ENCODE measurements at places on chromosomes 7 and 10.

DNA sequence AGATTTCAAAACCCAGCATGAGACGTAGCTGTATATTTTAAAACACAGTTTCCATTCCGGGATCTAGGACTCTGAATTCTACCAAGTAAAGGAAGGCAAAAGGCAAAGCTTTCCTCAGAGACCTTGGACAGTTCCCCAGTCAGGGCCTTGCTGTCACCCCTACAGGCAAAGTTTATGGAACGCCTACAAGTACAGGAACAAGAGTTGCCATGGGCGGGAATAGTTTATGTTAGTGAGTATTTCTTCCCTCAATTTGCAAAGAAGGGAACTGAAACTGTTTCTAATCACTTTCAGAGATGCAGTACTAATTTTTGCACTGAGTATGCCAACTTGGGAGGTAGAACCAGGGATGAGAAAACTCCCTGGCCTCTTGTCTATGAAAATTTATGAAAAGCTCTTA, 68.2 kb upstream of the LRGUK start:
- DNase-seq: no peak

- no peak for DNase-seq
Observed at GRCh38 chr7:27745064-27745583, 5.2 kb downstream of the TAX1BP1 start.

DNA sequence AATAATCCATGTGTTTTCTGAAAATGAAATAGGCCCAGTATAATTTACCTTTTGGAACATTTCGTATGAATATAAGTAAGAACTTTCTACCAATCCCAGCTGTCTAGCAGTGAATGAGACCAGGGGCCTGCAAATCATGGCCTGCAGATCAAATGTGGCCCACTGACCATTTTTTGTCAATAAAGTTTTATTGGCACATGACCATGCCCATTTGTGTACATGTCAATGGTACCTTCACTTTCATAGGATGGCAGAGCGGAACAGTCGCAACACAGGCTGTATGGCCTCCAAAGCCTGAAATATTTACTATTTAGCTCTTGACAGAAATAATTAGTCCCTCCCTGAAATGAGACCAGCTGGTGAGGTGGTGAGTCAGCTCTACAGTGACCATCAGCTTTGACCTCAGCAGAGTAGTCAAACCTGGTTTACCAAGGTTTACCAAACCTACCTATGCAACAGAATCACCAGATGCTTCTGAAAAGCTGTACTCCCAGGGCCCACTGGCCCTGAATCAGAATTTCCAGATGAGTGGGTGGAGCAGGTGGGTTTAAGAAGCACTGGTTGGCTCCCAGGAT, 13.8 kb upstream of the C10orf90 start:
- DNase-seq: no peak

DNA sequence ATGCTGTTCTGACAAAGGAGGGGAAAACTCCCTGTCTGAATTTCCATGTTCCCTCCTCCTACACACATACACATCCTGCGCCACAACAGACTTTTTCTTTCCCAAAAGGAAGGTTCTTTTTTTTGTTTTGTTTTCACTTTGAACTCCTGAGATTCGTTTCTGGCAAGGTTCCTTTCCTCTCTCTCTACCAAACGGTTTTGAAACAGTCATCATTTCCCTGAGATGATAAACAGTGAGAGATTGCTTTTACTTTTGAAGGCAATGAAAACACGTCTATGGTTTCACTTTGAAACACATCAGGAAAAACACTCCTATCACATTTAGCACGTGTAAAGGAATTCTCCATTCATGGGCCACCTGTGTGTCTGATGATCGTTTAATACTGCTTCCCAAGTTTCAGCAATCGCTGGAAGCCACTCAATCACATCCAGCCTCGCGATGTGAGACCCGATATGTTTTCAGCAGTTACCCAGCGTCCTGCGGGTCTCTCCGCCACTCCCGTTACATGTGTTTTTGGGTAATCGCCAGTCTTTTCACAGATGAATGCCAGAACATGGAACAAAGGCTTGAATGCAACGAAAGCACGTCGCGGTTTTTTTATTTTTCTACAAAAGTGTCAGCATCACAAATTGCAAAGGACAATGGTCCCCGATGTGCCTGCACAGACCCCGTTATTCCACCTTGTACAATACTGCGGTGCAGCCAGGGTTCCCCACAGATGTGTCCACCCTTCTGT, 62.8 kb upstream of the CUX1 start:
- DNase-seq: no peak

- no peak for DNase-seq
Observed at GRCh38 chr7:5713124-5713912, 68.1 kb downstream of the RNF216 start.

DNA sequence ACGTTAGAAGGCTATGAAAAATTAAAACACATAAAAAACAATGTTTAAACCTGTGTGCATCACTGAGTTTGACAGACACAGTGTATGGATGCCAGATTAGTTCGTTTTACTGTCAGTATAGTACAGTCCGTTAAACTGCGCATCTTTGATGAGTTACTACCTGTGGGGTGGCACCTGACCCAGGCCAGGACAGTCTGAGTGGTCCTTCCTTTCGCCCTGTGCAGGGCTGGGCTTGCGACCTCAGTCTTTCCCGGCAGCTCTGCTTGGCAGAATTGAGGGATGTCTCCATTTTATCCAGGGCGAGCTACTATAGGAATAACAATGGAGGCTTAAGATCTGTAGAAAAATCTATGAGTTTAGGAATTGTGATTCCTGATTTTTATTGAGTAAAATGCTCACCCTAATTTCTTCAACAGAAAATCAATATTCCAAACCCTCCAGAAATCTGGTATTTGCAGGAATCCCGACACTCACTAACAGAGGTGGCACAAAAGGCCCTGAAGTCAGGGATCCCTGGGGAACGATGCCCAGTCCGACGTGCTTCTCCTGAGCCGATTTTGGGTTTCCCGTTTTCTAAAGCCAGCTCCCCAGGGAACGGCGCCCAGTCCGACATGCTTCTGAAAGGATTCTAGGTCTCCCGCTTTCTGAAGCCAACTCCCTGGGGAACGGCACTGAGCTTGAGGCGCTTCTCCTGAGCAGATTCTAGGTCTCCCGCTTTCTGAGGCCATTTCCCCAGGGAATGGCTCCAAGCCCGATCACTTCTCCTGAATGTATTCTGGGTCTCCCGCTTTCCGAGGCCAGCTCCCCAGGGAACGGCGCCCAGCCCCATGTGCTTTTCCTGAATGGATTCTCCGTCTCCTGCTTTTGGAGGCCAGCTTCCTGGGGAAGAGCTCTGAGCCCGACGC, 377.6 kb downstream of the DNAJB6 start:
- no peak for DNase-seq

DNA sequence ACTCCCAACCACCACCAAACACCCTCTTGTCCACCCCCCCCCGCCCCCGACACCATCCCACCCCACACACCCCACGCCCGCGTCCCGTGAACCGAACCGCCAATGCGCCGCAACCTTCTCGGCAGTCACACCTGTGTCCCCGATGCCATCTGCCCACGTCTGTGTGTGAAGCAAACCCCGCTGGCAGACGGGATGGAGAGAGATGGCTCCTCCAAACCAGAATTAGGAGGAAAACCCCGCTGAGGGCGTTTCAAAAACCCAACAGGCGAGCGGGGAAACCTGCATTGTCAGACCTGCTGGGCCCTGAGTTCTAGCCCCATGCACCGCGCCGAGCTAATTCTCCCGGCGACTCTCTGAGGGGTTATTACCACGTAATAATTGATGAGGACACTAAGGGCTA, 28.6 kb upstream of the KCNK18 start:
- DNase-seq: no peak

- no peak for DNase-seq
Observed at GRCh38 chr10:97018251-97019212, 167.2 kb downstream of the SLIT1 start.

- DNase-seq: no peak
Observed at GRCh38 chr7:75945297-75946168, 30.6 kb downstream of the POR start.

GRCh38 chr7:106583100-106583499, 77.9 kb downstream of the CCDC71L start:
- no peak for DNase-seq

- DNase-seq: no peak
Observed at GRCh38 chr10:74981831-74982633, 129.4 kb upstream of the SAMD8 start.

GRCh38 chr10:15853800-15854199, 6.5 kb downstream of the MINDY3 start:
- DNase-seq: no peak

DNA sequence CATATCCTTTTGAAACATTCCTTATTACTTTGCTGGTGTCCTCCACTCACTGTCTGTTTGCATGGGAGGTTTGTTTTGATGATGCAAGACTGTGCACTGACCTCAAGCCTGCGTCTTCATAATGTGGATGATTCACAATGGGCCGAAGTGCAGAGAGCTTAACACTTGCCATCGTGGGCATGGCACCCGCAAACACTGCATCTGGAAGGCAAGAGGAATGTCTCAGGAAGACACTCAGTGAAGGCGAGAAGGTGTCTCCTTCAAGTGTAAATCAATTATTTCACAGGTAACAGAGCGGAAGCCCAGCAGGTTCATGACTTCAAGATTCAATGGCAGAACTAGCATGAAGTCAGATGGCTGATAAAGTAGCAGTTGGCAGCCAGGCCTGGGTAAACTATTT, 98.1 kb downstream of the DPY19L1 start:
- DNase-seq: no peak

DNA sequence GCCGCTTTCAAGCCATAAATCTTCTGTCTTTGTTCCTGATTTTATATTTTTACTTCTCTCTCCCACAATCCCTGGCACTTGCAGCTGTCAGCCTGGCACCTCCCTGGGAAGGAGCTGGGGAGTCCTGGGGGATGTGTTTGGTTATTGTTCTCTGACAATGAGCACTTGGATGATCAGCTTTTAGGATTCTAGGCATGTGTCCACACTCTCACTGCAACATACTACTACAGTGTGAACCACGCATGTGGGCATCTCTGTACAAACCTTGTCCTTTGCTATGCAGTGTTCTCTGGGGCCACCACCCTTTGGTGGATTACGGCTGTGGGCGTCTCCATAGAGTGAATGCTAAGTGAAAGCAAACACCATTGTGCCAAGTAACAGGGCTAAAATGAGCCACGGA, 168.4 kb upstream of the KMT2E start:
- no peak for DNase-seq

DNA sequence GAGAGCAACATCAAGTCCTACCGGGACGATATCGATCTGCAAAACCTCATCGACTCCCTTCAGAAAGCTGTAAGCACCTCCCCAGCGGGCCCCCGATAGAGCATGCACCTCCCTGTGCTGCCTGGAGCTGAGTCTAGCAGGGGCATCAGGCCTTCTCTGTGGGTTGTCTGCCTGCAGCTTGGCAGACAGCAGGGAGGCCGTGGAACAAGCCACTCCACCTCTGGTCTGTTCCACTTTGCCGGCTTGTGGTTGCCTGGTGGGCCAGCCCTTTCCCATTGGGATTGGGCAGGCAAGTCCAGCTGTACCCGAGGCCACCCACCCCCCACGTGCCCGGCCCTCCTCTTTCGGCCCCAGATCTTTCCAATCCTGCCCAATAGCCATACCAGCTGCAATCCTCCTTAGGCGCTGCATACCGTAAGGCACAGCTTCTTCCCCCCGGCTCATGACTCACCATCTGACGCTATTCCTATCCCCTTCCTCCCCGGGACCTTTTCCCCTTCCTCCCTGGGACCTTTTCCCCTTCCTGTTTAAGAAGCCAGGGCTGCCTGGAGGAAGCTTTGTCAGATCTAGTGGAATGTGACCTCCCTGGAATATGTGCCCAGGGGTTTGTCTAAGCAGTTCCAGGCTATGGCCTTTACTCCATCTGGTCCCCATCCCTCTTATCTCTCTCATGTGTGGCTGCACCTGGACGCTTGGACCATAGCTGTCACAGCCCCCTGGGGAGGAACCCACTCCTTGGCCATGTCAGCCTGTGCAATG, 28.1 kb upstream of the SH2D4B start:
- no peak for DNase-seq

DNA sequence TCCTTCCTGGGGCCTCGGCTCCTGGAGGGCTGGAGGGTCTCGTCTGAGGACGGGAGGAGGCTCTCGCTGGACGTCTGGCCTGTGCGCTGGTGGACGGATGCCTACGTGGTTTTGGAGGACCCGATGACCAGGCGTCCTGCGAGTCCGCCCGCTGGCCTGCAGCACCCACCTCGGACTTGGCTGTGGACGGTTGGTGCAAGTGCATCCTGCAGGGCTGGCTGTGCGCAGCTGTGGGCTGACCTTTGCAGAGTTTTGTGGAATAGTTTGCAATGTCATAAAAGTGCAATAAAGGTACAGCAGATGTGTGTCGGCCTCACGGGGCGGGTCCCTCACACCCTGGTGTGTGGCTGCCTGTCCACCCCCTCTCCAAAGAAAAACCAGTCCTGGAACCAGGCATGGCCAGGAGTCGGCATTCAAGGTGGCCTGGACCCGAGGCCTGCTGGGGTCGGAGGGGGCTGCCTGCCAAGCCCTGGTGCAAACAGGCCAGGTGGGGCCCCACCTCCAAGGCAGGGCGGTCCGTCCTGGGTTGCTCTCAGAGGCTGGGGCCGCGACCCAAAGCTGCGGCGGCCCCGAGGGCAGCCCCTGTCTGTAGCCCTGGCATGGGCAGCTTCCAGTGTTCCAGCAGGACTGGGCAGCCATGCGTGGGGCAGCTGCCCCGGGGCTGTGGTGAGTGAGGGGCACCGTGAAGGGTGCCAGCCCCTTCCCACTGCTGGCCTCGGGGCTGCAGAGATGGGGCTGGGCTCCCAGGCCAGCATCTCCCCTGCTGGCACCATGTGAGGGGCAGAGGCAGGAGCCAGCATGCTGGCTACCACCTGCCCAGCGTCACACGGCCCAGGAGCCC, 29.3 kb upstream of the FOXL3 start:
- DNase-seq: no peak

GRCh38 chr7:79084423-79084822, 369.0 kb downstream of the MAGI2 start:
- DNase-seq: no peak

DNA sequence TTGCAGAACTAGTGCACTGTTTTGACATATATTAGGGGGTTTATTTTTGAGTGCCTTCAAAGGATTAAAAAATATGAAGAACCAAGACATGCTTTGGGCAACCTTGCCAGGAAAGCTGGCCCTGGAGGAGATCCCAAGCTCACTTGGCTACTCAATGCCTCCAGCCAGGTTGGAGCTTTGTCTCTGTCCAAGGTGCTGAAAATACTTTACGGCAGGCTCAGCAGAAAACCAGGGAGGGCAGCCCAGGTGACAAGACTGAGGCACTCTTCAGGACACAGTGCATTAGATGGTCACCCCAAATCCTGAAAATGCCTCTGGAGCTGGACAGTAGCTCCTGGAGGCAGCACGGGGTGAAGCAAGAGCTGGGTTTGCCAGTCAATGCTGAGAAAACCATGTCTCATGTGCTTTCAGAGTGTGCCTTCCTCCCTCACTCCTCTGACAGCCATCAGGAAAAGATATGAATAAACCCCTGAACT, 5.8 kb upstream of the KCNH2 start:
- DNase-seq: no peak
